ENCODE measurements at places on chromosomes 5 and 9.
A peak's percentile ranks its signal among the peaks of the same experiment; 100 is the strongest.

DNA sequence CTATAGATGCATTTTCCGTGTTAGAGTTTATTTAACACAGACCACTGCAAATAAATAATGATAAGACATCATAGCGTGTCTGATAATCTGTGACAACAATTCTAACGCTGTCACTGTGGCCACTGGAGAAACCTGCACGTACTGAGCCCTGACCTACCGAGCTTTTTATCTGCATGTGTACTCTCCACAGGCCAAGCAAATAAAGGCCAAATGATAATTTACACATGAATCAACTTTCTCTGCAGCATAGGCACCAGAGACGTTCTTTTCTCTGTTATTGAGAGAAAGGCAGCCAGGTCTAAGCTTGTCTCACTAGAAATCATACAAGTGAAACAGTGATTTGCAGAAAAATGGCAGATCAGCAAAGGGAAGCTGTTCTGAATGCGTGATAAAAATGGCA, 75.8 kb downstream of the POU5F2 start:
- no peak for DNase-seq

GRCh38 chr5:11143456-11144267, 382.6 kb upstream of the DAP start:
- DNase-seq: no peak

DNA sequence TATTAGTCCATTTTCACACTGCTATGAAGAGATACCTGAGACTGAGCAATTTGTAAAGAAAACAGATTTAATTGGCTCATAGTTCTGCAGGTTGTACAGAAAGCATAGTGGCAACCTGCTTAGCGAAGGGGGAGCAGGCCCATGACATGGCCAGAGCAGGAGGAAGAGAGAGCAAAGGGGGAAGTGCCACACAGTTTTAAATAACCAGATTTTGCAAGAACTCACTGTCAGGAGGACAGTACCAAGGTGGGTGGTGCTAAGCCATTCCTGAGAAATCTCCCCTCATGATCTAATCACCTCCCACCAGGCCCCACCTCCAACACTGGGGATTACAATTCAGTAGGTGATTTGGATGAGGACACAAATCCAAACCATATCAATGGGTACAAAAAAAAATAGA, 16.8 kb upstream of the PCSK5 start:
- no peak for DNase-seq

GRCh38 chr5:2010940-2011339, 128.2 kb upstream of the IRX4 start:
- DNase-seq: no peak

GRCh38 chr5:155128786-155129512, 115.4 kb downstream of the KIF4B start:
- DNase-seq: no peak

GRCh38 chr5:126776499-126777256, at the start of gene LMNB1:
TSS of gene LMNB1 (plus strand) at chr5:126777136. CDS start at chr5:126777509, 373 bp downstream.
- peak; percentile 87 for DNase-seq

DNA sequence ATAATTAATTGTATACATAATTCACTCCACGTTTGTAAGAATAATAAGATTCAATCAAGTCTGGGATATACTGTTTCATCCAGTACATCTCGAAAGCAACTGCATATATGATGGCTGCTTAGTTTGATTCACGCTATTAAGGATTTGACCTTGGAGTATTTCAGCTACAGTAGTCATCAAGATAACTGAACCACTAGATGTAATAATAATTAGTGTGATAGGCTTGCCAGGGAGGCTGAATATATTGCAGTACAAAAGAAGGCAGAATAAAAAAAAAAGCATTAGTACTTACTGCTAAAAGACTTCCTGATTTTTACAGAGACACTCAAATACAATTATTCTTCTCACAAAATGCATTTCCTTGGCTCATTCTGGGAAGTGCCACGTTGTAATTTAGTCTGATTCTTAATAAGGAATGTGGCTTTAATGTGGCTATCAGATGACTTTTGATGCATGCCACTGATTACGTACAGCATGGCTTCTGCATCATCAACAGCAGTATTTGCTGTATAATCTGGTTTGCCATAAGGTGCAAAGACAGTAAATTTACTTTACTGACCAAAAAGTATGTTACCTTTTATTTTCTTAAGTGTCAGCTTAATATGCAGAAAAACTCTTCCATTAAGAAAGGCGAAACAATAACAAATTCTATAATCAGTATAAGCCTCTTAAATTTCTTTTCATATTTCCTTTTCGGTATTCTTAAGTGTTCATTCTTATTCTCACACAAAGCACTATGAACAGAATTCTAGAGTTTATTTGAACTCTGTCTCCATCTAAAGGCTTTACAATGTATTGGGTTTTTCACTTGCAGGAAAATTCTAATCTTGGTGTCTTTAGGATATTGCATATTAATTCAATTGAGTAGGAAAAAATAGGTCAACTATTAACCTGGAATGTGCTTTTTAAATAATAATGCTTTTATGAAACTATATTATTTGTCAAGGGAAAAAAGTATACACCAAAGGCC, 166.4 kb downstream of the SLF1 start:
- DNase-seq: no peak

- no peak for DNase-seq
Measured at GRCh38 chr5:157971571-157972216, 112.7 kb upstream of the CLINT1 start.

DNA sequence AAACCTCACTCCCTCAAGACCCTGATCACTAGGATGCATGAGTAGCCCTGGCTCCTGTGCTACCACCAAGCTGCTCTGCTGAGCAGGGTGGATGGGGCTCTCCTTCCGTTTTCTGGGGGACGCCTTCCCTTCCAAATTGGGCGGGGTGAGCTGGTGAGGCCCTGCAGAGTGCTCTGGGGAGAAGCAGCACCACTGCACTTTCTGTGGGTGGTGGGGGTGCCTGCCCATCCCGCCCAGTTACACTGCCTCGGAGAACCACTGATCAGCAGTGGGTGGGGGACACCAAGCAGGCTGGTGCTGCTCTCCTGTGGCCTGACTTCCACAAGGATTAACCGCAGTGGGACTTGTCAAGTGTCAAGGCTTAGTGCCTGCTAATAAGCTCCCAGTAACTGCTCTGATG, 19.0 kb downstream of the GFPT2 start:
- DNase-seq: no peak

GRCh38 chr5:14188778-14189177, 45.6 kb downstream of the TRIO start:
- no peak for DNase-seq

DNA sequence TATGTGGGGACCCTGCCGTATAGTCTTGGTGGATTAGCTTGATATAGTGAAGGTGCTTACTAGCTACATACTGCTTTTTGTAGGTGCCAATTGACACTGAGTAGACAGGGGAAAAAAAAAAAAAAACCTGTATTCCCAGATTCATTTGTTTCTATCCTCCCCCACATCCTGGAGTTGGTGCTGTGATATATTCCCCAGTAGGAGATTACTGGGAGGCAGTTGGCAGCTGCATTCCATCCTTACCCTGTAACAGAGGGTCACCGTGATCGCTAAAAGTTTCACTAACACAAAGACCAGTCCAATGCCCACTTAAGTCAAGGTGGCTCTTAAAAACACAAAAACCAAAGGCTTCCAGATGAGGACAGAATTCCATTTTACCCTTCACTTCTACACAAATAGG, 27.4 kb upstream of the TOMM5 start:
- no peak for DNase-seq

DNA sequence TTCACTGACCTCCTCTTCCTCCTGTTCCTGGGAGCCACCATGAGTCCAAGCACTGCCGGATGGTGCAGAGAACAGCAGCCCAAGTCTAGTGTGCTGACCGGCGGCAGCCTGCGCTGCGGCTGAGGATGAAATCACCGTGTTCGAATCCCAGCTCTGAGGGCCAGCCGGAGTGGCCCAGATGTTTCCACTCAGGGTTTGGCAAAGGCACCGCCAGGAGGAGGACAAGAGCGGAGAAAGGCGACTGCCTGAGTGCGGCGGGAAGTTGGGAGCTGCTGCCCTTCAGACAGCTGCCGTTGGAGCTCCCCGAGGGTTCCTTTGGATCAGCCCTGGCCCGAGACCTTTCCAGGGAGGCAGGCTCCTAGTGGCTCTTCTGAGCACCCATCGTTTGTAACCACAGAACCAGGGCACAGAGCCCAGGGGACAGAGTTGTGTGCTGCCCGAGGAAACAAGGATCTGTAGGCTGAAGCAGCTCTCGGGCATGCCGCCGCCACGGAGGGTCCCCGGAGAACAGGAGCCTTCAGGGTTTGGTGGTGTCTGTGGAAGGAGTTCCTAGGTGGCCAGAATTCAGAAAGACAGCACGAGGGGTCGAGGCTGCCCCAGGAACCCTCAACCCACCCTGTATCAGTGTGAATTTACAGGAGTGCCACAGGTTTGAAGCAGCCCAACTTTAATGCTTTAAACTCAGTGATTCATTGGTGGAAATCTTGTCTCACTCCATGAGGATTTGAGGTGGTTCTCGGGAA, 115.6 kb upstream of the COL5A1 start:
- no peak for DNase-seq

DNA sequence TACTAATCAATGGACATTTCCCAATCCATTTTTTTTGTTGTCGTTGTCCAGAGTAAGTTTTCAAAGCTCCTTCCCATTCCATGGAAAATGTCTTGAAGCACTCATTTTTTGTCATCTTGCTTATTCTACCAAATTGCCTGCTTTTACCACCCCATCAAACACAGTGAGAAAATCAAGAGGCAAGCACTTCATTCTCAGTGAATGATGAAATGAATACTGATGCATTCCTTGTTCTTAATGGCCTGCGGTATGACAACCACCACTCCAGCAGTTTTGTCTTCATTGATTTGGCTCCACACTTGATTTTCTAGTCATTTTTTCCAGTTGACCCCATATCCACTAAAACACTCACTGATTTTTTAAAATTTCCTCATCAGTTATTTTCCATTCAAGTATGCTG, 193.5 kb upstream of the ANKH start:
- DNase-seq: no peak

DNA sequence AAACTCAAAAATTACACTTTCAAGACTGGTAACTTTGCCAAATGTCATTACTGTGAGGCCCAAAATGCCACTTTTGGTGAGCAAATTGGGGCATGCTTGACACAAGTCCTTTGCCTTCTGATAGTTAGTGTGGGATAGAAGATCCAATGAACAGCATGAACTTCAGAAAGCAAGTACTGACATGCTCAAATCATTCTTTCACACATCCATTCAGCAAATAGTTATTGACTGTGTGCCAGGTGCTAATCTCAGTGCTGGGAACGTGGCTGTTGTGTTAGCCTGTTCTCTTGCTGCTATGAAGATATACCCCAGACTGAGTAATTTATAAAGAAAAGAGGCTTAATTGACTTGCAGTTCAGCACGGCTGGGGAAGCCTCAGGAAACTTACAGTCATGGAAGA, 247.0 kb downstream of the CHSY3 start:
- DNase-seq: no peak

DNA sequence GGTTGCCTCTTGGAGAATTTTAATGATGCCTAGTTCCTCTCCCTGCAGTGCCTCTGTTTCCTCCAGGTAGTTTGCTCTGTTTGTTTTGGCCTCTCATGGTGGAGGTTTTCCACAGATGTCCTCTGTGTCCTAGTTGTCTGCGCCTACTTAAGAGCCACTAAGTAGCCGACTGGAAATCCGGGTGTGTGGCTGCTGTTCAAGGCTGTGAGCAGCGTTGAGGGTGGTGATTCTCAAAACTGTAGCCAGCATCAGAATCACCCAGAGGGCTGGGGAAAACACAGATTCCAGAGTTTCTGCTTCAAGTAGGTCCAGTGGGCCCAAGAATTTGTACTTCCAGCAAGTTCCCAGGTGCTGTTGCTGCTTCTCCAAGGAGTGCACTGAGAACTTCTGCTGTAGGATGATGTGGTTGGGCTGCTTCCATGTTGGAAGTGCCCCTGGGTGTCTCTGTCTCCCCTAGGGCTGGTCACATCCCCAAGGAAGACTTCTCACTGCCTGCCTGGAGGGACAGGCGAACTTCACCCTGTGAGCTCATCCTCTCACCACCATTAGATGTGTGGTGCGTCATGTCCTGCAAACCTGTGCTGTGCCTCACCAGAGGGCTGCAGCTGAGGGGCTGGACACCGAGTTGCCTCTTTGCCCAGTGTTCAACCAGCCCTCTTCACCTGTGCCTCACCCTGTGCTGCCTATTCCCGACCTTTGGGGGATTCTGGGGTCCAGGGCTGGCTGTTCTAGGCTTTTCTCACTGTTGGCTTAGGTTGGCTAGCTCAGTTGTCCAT, 34.8 kb downstream of the SECISBP2 start:
- DNase-seq: no peak

DNA sequence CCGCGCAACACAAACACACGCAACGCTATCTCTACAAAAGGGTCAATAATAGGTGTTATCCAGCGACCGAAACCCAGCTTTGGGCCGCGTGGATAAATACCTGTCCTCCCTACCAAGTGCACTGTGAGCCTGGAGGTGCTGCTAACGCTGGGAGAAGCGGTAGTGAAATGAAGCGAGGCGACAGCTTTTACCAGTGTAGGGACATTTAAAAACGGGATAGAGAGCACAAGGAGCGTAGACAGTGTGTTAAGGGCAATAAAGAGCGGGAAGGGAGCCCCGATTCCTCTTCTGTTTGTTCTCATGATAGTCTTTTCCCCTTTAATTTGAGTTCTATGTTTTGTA, 421 bp upstream of the DEPDC1B start:
- DNase-seq: no peak

- no peak for DNase-seq
Measured at GRCh38 chr9:109602987-109603386, 104.9 kb upstream of the PTPN3 start.

DNA sequence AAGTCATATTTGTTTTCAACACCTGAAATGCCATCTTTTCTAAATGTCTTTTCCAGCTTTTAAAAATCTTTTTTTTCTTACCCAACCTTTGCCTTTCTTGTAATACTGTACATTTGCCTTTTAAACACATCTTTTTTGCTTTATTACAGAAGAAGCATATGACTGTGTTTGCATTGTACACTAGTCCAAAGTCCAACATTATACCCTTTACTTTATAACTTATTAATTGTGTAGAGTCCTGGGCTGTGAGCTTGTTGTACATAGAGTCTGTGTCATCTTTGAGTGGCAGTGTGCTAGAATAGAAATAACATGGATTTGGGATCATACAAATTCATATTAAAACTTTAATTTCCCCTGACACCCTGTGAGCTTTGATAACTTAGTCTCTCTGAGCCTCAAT, 23.7 kb downstream of the CWC27 start:
- DNase-seq: no peak

DNA sequence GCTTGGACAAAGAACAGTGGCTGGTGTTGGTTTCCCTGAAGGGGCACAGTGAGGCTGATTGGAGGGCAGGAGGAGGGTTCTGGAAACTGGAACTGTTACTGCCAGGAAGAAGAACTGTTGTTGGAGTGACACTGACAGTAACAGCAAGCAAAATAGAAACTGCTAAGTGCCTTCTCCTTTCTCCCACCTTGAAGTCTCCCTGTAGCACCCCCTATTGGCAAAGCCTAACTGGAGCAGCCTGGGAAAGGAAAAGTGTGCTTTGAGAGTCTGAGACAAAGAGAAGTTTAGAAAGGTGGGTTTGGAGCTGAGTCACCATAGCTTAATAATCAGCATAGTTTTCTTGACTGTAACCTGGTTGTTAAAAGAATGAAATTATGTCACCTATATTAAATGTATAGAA, 2.5 kb upstream of the TMEM174 start:
- no peak for DNase-seq

GRCh38 chr9:20297646-20298084, 324.6 kb downstream of the MLLT3 start:
- no peak for DNase-seq

- no peak for DNase-seq
Measured at GRCh38 chr9:122091682-122092592, 1.2 kb downstream of the TTLL11 start.

Data from T-helper 22 cell (primary cell).